ENCODE measurements at places on chromosomes 3 and 15. TPM values are rescaled to one million over a fixed set of nuclear protein-coding genes. Genes with fewer than 3 reads are reported as not detected.
A peak's percentile ranks its signal among the peaks of the same experiment; 100 is the strongest.

Gene ARPIN
- 26.0 TPM for total RNA-seq

- DNase-seq = no peak
These were observed 69.8 kb downstream of the TNFAIP8L3 start for GRCh38 chr15:51024735-51025453.

GRCh38 chr3:67067251-67067650 is 69.1 kb downstream of the KBTBD8 start:
- DNase-seq = no peak

GRCh38 chr3:167996514-167996913 is 99.2 kb downstream of the GOLIM4 start:
- no peak for DNase-seq

DNA sequence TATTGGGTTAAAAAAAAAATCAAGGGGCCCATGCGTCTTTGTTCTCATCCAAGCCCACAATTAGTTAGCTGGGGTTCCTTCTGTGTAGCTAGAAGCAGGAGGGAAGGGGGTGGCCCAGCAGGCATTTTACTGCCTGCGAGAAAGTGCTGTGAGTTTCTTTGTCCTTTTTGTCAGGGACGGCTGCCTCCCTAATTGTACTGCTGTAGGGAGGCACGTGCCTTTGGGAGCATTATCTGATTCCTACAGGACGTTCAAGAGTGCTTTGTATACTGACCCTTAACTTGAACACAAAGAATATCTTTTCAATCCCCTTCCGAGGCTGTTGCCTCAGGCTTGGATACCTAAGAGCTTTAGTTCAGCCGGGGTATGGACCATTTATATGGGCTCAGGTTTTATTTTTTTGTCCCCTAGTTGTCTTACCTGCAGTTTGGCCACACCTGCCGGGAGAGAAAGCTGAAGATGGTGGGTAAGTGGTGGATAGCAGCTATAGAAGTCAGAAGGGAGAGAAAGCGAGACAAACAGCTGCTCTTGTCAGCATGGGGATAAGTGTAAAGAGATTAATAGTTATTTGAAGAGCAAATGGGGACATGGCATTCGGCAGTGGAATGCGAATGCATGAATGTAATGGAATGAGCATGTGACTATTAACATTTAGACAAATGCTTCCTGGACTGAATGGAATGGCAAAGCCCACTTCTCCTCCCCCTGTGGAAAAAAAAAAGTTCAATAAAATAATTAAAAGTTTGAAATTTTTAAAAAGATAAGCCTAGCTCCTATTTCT is 175.2 kb downstream of the TP63 start:
- peak; percentile 12 for DNase-seq

DNA sequence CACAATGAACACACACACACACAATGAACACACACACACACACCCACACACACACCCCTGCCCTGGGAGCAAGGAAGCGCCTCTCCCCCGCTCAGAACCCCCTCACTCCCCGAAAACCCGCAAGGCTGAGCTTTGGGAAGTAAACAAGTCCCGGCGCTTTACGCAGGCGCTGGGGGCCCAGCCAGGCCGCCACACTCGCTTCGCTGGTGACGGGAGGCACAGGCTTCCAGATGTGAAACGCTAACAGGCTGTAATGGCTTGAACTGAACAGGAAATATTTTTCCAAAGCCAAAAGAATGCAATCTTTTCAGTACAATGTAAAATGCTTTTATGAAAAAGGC is 122.7 kb upstream of the IGF1R start:
- DNase-seq = no peak

- no peak for DNase-seq
These were observed 150.9 kb upstream of the ABI3BP start for GRCh38 chr3:101144105-101144504.

Gene CCR8
- total RNA-seq = not detected

Gene SAMD7
- not detected for total RNA-seq

DNA sequence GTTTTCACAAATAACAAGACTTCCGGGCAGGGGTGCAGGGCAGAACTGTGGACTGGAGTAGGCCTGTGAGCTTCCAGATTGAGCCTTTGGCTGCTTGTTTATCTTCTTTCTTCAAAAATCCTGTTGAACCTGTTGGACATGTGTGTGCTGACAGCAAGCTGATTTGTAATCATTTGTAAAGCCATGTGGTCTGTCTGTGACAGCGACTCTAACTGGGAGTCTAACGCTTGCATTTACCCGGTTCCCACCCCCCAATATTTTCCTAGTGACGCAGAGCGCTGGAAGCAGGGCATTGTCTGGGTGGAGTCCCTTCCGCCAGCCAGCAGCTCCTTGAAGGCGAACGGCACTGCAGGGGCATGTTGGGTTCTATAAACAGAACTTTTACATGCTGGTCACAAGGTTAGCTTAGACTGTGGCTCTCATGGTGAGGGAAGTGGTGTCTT is 85.7 kb upstream of the MYZAP start:
- DNase-seq = no peak

DNA sequence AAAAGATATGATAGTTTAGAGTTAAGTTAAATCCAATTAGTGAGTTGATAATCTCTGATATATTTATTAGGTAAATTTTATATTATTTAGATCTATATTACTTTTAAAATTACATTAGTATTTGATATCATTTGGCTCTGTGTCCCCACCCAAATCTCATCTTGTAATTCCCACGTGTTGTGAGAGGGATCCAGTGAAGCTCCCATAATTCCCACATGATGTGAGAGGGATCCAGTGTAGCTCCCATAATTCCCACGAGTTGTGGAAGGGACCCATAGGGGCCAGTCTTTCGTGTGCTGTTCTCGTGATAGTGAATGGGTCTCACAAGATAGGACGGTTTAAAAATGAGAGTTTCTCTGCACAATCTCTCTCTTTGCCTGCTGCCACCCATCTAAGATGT is 1183.6 kb downstream of the NSUN3 start:
- no peak for DNase-seq

DNA sequence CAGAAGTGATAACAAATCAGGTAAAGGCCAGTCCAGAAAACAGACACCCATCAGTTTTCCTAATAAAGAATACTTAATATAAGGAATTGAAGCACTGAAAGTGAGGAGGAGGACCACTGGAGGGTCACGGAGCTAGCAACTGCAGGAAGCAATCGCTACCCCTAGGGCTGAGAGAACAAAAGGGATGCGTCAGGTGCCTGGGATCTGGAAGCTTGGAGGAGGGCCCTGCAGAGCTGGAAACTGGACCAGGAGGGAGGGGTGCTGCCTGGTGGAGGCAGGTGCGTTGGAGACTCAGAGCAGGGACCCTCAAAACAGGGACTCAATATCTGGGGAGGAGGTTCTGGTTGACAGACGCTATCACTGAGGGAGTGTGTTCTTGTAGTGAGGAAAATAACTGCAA is 308.1 kb upstream of the RASGRP1 start:
- no peak for DNase-seq

DNA sequence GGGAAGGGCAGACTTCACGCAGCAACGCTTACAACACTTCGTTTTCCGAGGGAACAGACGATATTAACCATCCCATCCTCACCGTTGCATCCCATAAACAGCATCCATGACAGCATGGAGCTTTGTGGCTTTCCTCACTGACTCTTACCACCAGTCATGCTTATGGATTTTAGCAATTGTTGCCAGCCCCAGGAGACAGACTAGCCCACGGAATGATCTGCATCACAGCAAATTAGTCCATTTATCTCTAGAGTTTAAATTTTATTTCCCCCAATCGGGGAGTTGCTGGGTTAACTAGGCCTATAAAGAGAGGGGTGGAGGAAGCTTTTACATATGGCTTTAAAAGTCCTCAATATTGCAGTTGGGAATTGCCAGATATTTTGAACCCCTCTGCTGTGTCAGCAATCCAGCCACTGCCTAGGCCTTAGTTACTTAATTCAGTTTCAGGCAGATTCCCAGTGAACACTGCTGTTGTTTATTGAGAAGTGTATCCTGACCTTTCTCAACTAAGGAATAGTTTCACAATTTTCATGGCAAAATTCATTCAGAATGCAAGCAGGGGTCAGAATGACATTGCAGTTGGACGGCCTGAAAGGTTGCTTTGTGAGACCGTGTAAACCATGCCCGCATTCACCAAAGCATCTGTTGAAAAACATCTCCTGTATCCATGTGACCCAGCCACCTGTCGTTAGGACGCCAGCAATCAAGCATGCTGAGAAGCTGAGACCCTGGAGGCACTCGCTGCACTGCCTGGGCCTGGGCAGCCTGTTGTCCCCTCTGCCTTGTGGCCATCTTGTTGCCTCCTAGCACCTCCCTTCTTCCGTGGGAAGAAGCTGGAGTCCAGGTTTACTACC is 397.4 kb upstream of the TPM1 start:
- no peak for DNase-seq

DNA sequence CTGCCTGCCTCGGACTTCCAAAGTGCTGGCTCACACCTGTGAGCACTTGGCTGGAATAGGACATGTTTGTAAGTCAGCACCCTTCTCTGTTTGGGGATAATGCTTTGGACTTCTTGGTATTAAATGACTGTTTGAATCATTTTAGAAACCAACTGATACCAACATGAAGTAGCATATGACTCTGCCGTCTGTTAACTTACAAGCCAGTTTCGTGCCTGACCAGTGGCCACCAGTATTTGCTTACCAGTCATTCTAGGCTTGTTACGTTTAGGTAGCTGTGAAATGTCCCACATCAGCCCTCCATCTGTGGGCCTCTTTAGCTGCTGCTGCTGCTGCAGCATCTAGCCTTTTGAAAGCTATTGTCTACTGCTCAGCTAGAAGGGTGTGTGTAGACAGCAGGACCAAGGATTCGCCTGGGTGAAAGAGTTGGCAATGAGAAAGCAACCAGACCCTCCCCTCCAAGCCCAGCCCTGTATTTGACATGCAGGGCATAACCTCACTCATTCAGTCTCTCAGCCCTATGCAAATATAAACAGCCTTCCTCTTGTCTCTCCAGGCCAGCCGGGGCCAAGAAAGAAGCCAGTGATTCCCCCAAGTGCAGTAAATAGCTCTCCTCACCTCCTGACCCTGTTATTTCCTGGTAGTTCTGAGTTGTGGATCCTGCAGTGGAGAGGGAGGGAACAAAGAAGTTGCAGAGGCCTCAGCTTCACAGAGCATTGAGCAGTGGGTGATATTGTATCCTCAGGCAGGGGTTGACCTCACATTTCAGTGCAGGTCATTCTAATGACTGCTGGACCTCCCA is 51.0 kb downstream of the NKIRAS1 start:
- peak; percentile 57 for DNase-seq

DNA sequence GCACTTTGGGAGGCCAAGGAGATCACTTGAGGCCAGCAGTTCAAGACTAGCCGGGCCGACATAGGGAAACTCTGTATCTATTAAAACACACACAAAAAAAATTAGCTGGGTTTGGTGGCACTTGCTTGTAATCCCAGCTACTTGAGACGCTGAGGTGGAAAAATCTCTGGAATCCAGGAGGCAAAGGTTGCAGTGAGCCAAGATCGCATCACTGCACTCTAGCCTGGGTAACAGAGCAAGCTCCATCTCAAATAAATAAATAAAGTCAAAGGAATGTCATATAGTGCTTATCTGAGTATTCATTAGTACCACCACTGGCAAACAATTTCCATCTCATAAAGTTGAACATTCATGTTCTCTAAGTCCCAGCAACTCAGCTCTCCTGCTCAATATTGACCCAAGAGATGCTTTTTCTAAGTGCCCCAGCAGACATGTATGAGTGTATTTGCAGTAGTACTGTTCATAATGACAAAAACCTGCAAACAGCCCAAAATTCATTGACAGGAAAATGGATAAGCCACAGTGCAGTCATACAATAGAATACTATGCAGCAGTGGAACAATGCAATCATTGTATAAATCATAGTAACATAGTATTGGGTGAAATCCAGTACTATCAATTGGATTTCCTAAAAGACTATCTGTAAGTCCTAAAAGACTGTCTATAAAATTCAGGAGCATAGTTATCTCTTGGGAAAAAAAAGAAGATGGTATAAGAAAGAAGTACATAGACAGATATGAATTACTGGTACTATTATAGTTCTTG is 751.5 kb upstream of the LMCD1 start:
- DNase-seq = no peak

- DNase-seq = no peak
These were observed 210.8 kb upstream of the NR2F2 start for GRCh38 chr15:96119734-96120133.

Gene ACVR2B
- 79.1 TPM for total RNA-seq

- DNase-seq = no peak
These were observed 16.6 kb upstream of the RAP2B start for GRCh38 chr3:153145454-153145853.

DNA sequence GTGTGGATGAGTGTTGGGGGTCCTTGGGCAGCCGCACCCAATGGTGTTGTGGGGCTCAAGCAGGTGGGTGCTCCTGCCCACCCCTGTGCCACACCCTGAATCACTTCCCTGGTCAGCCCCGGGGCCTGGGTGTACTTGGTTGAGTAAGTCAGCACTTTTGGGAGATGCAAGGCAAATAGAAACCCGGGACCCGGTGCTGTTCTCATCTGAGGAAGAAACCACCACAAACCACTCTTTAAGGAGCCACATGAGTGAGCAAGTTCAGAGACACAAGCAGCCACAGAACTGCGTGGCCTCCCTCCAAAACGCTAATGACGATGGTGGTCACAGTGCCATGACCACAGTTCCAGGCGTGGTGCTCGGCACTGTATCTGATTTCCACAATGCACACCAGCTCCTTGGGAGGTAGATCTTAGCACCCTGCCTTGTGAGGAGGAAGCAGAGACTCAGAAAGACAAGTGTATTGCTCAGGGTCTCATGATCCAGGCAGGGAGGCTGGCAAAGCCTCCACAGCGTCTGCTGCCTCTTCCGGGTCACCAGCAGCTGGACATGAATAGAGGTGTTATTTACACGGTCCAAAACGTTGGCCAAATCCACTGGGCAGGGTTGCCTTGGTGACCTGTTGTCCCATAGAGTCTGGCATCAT is 118.2 kb upstream of the ALDH1A3 start:
- no peak for DNase-seq

Gene HDGFL3
- 130 TPM for total RNA-seq

Gene ABI3BP
- not detected for total RNA-seq

DNA sequence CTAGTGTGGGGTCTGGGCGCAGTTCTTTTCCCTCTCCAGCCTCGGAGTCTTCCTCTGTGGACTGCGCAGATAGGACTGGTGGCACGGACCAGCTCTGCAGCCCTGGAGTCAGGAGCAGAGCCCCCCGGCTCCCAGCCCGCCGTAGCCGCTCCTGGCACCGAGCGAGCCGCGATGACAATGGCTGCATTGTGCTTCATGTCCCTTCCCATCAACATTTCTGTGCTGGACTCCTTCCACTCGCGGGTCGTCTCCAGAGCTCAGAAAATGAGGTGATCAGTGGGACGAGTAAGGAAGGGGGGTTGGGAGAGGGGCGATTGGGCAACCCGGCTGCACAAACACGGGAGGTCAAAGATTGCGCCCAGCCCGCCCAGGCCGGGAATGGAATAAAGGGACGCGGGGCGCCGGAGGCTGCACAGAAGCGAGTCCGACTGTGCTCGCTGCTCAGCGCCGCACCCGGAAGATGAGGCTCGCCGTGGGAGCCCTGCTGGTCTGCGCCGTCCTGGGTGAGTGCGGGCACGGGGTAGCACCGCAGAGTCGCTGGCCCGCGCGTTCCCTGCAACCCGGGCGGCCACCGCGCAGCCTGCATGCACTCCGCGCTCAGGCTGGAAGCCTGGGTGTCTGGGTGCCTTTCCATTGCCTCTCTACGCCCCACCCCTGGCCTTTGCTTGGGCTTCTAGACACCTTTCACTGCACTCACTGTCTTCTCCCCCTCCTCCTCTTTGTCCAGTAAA is at the start of gene TF:
TF (plus strand) TSS at position 413 of the 731 bp plus-strand sequence; CDS start at position 461, 48 bp downstream.
- DNase-seq = no peak

Gene ARL14
- total RNA-seq = not detected

- DNase-seq = no peak
These were observed 7.5 kb upstream of the PLA2G4D start for GRCh38 chr15:42101861-42102260.
